ENCODE measurements at places on chromosomes 13 and 19.
A peak's percentile ranks its signal among the peaks of the same experiment; 100 is the strongest.

DNA sequence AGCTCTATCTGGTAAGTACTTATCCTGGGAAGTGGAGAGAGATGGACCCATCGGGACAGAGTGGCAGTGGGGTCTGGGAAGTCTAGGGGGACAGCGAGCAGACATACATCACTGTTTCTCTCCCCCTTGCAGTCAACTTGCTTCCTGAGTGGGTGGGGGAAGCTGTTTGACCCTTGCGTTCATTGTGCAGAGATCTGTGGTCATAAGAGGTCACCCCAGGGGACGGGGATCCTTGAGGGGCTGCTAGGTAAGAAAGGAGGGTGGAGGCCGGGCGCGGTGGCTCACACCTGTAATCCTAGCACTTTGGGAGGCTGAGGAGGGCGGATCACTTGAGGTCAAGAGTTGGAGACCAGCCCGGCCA, 474 bp downstream of the ARHGEF18 start:
- DNase-seq = no peak

- DNase-seq = no peak
Measured at GRCh38 chr13:36673838-36674326, at the start of gene SERTM1. SERTM1 (plus strand) TSS chr13:36674020; CDS start chr13:36695079, 21,059 bp downstream.

DNA sequence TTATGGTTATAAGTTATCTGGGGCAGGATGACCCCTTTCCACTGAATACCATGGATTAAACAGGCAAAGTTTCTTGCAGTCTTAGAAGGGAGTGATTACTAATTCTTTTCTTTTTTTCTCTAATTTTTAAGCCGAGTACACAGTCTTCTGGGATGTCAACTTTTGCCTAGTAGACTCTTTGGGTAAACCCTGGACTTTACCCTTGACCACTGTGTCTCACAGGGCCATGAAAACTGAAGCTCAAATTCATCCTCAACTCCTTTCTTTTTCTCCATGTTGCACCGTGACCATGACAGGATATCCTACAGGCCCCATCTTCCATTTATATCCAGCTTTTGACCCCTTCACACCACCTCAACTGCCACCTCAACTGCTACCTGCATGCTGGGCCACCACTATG, 51.8 kb downstream of the GJA3 start:
- DNase-seq = no peak

- no peak for DNase-seq
Measured at GRCh38 chr19:57552432-57552831, 7.2 kb downstream of the ZNF550 start.

- DNase-seq = no peak
Measured at GRCh38 chr13:20144141-20144850, 16.6 kb downstream of the GJA3 start.

- no peak for DNase-seq
Measured at GRCh38 chr13:50561739-50562138, 281.8 kb downstream of the DLEU7 start.

GRCh38 chr19:53045536-53045935, 996 bp downstream of the ERVV-2 start:
- no peak for DNase-seq

DNA sequence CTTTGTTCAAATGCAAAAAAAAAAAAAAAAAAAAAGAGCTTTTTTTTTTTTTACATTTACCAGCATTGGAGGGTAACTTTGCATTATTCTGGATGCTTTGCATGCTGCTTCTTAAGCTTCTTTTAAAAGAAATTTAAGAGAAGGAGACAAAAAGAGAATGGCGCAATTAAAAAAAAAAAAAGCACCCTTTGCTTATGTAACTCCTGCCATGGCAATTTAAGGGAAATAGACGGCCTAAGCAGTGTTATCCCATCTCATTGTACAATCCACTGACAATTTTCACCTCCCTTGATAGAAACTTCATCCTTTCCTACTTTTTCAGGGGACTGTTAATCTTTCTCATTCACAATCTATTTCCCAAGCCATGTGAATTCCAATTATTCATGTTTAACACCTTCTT, 129.8 kb downstream of the KCTD12 start:
- DNase-seq = no peak

GRCh38 chr19:33784432-33784831, 12.2 kb upstream of the KCTD15 start:
- no peak for DNase-seq

DNA sequence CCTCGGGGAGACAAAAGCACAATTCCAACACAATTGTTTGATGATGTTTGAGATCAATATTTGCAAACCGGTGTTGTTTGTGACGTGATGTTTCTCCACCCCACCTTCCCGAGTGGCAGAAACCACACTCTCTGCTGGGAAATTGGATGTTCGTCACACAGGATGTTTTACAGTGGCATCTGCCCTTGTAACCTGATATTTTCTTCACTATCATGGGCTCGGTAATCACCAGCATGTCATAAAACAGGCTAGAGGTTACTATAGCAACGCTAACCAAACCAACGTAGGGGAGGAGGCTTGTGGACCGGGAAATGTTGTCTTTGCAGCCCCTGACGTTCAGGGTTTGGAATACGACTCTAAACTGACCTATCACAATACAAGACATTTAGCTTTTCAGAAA, 454.5 kb downstream of the IRS2 start:
- DNase-seq = no peak

- DNase-seq = no peak
Measured at GRCh38 chr13:21014502-21015170, 46.8 kb downstream of the LATS2 start.

GRCh38 chr19:8158411-8159074, 9.2 kb upstream of the FBN3 start:
- peak; percentile 5 for DNase-seq

DNA sequence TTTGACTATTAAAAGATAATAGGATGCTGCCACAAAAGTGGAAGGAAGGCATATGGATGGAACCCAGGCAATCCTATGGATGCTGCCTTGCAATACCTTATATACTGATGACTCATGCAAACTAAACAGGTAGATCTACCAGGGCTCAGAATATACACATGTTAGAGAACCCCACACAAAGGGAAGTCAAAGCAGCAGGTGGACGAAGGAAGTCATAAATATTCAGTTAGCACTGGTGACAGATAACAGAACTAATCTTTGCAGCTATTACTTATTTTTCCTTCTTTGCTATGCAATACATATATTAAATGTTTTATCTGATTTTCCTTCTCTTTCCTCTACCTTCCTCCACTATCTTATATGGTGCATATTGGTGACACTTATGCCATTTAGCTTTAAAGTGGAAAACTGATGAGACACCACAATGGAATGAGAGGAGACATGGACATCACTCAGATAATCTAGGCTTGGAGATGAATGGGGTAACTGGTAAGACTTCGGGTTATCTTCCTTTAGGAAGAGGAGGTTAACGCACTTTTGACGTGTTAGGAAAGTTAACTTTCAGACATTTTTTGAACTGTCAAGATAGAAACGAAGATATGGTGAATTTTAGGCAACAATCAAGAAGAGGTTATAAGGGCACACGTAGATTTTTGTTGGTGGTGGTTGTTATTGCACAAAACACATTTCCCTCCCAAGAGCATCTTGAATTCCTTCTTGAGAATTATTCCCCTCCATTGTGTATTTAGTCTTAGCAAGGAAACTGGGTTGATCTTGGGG, 39.8 kb upstream of the MBNL2 start:
- DNase-seq = no peak

- DNase-seq = no peak
Measured at GRCh38 chr13:20415306-20415679, 110.4 kb downstream of the CRYL1 start.

GRCh38 chr19:6779206-6779605, 6.7 kb downstream of the VAV1 start:
- DNase-seq = no peak

DNA sequence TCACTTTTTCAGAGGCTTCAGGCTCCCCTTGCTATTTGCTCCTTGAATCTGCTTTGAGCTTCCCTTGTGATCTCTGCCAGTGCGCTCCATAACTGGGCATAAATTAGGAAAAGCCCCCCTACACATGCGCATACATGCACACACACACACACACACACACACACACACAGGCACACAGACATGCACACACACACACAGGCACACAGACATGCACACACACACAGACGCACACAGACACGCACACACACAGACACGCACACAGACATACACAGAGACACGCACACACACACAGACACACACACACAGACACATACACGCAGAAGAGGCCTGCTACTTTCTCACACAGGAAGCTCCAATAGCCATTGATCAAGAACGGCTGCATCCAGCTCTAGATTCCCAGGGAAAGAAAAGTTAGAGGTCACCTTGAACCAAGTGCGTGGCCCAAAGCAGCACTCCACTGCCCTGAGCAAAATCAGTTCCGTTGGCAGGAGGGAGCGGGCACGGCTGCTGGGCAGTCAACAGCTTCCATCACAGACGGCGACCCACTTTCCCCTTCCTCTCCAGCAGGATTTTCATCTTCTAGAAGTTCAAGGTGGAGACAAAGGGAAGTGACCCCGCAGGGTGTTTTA, 145.6 kb downstream of the DPF1 start:
- DNase-seq = no peak

- DNase-seq = no peak
Measured at GRCh38 chr19:32415669-32416068, 10.1 kb downstream of the DPY19L3 start.

- no peak for DNase-seq
Measured at GRCh38 chr19:18313398-18313797, 9.5 kb downstream of the LSM4 start.

- peak; percentile 53 for DNase-seq
Measured at GRCh38 chr19:17718947-17719711, at the start of gene MAP1S. MAP1S (plus strand) TSS chr19:17719480; CDS start chr19:17719503, 23 bp downstream.
